MG63 (cell line): ENCODE measurements at places on chromosomes 3 and 15.

DNA sequence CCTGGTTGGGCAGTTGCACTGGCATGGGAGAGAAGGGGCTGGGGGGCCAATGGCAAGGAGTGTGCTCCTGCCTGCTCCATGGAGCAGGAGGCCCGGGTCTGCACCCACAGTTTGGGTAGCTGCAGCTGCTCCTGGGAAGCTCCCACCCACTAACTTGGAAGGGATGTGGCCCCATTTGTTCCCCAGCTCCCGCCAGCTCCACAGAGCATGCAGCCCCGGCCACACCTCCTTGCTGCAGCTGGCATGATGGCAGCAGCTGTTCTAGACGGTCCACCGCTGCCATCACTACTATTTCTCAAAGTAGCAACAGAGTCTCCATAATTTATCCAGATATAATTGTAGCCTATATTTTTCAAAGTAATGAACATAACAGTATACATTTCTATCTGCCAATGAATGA, 65.8 kb downstream of the PIK3CB start:
- no peak for DNase-seq

- DNase-seq = no peak
These were observed 76.7 kb downstream of the GHSR start for GRCh38 chr3:172371544-172371943.

GRCh38 chr15:91508633-91509032, 344.9 kb upstream of the SLCO3A1 start:
- DNase-seq = no peak

GRCh38 chr15:69600556-69601085, 148.0 kb downstream of the RPLP1 start:
- no peak for DNase-seq

DNA sequence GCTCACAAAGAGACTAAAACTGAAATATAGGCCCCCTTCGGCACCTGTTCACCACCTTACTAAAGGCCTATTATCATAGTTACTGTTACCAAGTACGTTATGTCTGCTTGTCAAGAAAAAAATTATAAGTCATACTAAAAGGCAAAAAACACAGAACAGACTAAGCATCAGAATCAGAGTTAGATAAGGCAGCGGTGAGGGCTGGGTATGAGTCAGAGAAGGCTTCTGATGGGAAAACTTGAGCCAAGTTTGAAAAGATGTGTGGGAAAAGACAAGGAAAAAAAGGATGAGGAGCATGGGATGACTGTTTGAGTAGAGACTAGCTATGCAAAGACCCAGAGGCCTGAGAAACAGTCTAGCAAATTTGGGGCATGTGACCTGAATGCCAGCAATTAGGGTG, 387.2 kb upstream of the SGO1 start:
- DNase-seq = no peak

GRCh38 chr3:146308222-146308621, 57.3 kb upstream of the PLSCR4 start:
- DNase-seq = peak; percentile 64

DNA sequence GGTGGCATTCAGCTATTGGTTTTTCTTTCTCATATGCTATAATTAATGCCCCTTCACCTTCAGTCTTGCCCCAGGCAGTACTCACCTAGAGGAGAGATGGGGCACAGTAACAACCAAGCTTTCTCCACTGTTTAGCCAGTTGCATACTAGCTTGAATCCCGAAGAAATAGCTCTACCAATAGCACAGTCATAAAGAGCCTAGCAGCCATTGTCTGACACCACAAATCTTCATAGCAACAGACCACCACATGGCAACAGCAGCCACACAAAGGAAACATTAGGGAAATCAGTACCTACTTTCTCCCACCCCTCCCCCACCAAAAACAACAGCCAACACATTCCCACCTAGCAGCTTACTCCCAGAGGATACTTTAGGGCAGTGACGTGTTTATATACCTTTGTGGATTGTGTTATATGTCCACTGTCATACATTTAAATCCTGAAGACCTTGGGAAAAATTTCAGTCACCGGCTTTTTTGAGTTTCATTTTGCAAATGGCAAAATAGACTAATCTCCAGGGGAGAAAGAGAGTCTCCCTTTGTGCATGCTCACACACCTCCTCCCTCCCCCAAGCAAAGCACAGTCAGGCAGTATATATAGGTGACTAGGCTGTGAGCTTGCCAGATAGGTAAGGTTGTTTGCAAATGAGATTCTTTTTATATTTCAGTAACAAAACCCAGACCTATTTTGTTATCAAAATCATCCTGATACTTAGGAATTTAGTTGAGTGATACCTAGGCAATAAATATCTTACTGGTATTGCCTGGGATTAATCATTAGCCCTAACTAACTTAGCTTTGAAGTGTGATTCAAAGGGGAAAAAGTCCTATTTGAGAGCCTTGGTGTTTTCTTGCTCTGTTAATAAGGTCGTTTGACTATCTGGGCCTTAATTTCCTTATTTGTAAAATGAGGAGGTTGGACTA, 140.6 kb downstream of the RBPMS2 start:
- no peak for DNase-seq

DNA sequence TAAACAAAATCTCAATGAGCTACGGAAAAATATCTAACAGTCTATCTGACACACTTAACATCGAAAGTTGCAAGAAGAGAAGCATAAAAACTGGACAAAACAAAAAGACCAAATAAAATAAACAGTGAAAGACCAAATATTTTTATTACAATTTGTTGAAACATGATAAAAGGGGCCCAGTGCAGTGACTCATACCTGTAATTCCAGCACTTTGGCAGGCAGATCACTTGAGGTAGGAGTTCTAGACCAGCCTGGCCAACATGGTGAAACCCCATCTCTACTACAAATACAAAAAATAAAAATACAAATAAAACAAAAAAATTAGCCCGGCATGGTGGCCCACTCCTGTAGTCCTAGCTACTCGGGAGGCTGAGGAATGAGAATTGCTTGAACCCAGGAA, 914.0 kb upstream of the ALCAM start:
- DNase-seq = peak; percentile 57

DNA sequence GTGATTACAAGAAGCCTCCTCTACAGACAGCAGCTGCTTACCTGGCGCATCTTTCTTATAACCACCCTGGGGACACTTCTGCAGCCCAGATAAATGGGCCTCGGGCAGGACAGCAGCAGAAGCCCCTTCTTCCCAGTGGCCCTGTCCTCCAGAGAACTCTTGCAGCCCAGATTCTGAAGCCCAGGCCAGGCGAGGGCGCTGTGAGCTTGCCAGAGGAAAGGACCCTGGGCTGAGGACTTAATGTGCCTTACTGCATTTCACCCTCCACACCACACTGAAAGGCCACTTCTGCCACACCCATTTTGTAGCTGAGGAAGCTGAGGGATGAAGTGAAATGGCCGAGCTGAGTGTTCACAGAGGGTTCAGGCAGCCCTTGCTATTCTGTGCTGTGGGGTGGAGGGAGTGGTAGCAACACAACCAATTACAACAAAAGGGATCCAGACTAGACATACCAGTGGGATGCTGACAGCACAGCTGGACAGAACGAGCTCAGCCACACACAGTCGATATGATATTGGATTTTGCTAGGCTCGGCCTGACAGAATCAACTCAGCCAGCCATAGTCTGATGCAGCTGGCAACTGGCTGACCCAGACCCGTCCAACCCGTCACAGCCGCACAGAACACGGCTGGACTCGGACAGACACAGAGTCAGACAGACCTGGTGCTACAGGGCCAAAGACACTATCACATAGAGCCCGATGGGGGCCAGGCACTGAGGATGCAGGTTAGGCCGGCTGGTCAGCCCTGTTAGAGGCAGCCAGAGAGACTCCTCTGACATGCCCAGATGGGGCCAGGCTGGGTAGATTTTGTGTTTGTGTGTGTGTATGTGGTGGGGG, 7.3 kb downstream of the ACOX2 start:
- no peak for DNase-seq

- DNase-seq = no peak
These were observed 3.7 kb downstream of the HRG start for GRCh38 chr3:186669378-186670084.

- DNase-seq = no peak
These were observed 177.4 kb downstream of the MINAR1 start for GRCh38 chr15:79609506-79609905.

GRCh38 chr3:140442621-140443020, 235.2 kb upstream of the TRIM42 start:
- DNase-seq = peak; percentile 52

- no peak for DNase-seq
These were observed 161.3 kb upstream of the SLC2A2 start for GRCh38 chr3:171187706-171188290.

GRCh38 chr15:57446393-57446792, 70.1 kb downstream of the CGNL1 start:
- no peak for DNase-seq

GRCh38 chr3:30226601-30227151, 379.7 kb upstream of the TGFBR2 start:
- DNase-seq = no peak

GRCh38 chr15:81843757-81844407, 201.9 kb downstream of the MEX3B start:
- no peak for DNase-seq

DNA sequence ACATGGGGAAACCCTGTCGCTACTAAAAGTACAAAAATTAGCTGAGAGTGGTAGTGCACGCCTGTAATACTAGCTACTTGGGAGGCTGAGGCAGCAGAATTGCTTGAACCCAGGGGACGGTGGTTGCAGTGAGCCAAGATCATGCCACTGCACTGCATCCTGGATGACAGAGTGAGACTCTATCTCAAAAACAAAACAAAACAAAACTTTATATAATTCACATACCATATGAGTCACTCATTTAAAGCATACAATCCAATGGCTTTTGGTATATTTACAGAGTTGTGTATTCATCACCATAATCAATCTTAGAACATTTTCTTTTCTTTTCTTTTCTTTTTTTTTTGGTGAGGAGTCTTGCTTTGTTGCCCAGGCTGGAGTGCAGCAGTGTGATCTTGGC, 8.7 kb downstream of the PXK start:
- DNase-seq = peak; percentile 13

- peak; percentile 99 for DNase-seq
These were observed at the start of gene PLD1 for GRCh38 chr3:171809861-171810628. TSS of gene PLD1 (minus strand) at chr3:171810483. CDS start at chr3:171738051, 72,432 bp downstream.

GRCh38 chr3:129021140-129021551, 20.0 kb downstream of the EFCC1 start:
- DNase-seq = peak; percentile 47

- no peak for DNase-seq
These were observed 22.6 kb upstream of the ADGRG7 start for GRCh38 chr3:100586832-100587231.

GRCh38 chr15:39888809-39889208, 31.3 kb downstream of the GPR176 start:
- no peak for DNase-seq

GRCh38 chr15:60534546-60534945, 55.6 kb upstream of the ICE2 start:
- no peak for DNase-seq

GRCh38 chr3:72380711-72381493, 467.3 kb downstream of the SHQ1 start:
- no peak for DNase-seq

DNA sequence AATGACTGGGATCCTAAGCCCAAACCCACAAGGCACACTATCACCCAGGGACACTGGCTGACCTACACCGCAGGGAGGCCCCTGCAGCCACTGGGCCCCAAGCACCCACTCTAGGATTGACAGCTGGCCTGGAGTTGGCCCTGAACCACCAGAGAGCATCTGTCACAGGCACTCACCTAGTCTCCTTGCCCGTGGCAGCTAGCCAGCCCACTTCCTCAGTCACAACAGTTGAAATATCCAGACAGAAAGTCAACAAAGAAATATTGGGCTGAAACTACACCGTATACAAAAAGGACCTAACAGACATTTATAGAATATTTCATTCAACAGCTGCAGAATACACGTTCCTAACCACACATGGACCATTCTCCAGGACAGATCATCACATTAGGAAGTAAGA, 5.2 kb upstream of the SPINK8 start:
- DNase-seq = no peak

DNA sequence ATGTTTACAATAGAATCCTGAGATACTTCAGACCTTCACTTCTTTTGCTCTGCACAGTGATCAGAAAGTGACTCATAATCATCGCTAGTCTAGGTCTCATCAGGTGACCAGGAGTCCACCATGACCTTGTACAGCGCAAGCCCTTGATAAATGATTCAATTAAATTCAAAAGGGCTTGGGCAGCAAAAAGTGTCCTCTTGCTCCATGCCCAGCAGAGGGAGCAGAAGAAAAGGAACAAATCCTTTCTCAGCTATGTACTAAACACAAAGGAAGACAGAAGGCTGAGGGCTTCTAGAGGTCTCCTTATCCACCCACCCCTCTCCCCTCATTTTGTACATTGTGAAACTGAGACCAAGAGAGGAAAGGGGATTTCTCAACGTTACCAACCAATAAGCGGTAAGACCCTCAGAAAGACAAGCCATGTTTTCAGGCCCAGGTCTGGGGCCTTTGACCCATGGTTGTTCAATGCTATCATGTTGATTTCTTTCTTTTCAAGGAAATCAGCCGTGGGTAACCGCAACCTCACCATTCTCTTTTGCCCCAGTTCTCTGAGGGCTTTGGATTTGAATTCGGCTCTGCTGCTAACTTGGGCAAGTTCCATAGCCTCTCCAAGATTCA, 74.8 kb downstream of the AQP9 start:
- no peak for DNase-seq

- no peak for DNase-seq
These were observed 24.4 kb downstream of the NR2F2 start for GRCh38 chr15:96354731-96355567.

GRCh38 chr3:31882431-31882830, 98.6 kb downstream of the OSBPL10 start:
- no peak for DNase-seq

GRCh38 chr15:32889214-32889613, 171.4 kb downstream of the GREM1 start:
- no peak for DNase-seq

DNA sequence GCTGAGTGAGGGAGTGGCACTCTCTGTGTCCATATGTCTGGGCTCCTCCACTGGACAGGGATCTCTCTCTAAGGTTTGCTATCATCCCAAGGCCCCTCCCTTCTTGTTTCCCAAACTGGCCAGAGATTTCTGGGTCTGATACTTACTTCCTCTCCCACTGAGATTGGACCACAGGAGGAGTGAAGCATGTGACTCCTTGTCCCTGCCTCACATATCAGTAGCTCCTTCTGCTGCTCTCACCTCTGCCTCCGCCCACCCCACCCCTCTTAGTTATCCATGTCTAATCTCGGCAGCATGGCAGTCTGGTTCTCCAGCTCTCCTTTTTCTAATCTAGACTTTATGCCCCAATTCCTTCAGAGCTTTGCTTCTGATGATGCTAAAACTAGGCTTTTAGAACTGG, 223.1 kb downstream of the RPLP1 start:
- no peak for DNase-seq

DNA sequence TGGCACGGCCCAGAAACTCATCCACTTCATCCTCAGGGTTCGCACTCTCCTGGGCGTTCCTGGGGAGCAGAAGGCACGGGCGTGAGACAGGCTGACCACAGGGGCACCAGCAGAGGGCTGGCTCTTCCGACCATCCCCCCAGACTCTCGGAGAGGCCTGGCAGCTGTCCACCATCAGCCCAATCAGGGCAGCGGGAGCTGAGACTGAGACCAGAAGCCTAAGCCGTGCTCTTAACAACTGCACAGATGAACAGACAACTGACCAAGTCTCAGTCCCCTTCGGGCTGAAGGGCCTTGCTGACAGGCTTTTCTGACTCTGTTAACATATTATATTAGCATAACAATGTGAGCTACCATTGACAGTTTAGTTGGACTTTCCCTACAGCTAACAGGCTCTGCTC, 118.0 kb downstream of the SEC22A start:
- DNase-seq = no peak
